Left lung (tissue), 14 donors: ENCODE measurements at places on chromosomes 7 and 10.

- no peaks in the 10 kb centered on the region for H3K36me3 ChIP-seq
- H3K27me3 ChIP-seq = peaks cover 5% of the 10 kb centered on the region
- DNase-seq = no peak
Observed at GRCh38 chr7:95910341-95910740, 138.0 kb downstream of the DYNC1I1 start.

DNA sequence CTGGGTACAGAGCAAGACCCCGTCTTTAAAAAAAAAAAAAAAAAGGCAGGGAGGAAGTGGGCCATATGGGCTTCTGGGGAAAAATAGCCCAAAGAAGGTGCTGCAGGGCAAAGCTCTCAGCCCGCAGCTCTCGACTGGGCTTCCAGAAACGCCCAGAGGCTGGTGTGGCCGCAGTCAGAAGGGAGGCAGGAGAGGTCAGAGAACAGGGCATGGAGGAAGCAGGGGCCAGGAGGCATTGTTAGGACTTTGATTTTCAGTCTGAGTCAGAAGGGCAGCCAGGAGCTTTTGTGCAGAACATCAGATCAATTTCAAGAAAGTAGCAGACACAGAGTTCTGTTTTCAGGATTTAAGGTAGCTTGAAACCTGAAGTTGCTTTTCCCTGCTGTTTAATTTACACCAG lies 35.3 kb upstream of the CYTH3 start:
- no peaks in the 10 kb centered on the region for H3K36me3 ChIP-seq
- no peaks in the 10 kb centered on the region for H3K4me1 ChIP-seq
- DNase-seq = no peak
- H3K4me3 ChIP-seq = no peak overlapping the region
- no peaks in the 10 kb centered on the region for H3K27me3 ChIP-seq
- no peak overlapping the region for H3K27ac ChIP-seq

- no peak overlapping the region for H3K27ac ChIP-seq
- H3K4me3 ChIP-seq = no peak overlapping the region
- H3K4me1 ChIP-seq = no peaks in the 10 kb centered on the region
- DNase-seq = no peak
Observed at GRCh38 chr7:82129091-82129490, 314.5 kb downstream of the CACNA2D1 start.

DNA sequence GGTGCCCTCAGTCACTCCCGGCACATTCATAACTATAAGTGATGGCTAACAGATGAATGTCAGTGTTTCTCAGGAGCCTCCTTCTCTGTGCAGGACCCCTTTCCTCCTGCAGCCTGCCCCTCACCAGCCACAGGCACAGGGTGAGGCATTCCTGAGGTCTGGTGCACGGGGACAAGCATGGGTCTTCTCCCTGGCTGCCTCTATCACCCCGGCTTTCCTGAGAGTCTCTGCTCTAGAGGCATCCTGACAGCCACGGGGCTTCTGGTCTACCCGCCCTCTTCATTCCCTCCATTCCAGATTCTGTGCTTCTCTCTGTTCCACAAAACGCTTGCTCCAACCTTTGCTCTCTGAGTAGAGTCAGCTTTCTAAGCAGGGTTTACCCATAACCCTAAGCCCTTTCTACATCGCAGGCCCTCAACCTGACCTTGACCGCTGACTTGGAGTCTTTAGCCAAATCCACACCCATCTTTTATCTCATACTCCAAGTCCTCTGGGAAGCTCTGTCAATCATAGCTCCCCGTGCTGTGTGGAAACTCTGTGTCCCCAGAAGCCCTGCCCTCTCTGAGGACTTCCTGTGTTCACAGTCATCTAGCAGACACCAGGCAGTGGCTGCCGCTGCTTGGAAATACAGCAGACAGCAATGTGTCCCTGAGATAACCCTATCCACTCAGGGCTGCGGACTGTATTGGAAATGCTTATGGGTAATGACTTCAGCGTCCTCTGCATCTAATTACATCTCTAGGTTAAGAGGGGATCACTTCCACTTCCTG lies 159.0 kb downstream of the SFMBT2 start:
- no peak overlapping the region for H3K27ac ChIP-seq
- no peak for DNase-seq
- H3K4me3 ChIP-seq = no peak overlapping the region

- H3K4me3 ChIP-seq = no peak overlapping the region
- DNase-seq = no peak
- H3K36me3 ChIP-seq = no peaks in the 10 kb centered on the region
- no peak overlapping the region for H3K27ac ChIP-seq
Observed at GRCh38 chr10:63765126-63765525, 243.9 kb downstream of the REEP3 start.
